ENCODE measurements at places on chromosomes 6 and 20.

DNA sequence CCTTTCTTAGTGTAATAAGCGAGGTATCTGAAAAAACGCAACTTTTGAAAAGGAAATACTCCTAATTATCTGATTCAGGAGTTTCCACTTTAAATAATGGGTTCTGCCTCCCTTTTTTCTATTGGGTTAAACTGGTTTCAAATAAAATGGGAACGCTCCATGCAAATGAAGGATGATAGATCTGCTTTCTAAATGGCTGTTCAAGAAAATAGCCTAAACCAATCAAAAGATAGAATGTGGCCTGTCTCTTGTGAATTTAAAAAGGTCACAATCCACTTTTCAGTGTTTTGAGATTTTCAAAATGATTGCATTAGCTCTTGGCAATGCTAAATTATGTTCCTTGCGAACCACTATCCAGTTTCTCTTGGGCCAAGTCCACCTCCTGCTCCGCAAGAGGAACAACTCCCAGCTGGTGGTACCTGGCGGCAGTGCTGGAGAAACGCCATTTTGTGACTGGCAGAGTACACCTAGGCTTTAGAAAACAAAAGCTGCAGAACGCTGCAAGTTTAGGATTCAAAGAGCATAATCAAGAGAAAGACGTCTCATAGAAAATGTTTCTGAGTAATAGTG is 56.7 kb downstream of the TRIM38 start:
- no peak for DNase-seq

DNA sequence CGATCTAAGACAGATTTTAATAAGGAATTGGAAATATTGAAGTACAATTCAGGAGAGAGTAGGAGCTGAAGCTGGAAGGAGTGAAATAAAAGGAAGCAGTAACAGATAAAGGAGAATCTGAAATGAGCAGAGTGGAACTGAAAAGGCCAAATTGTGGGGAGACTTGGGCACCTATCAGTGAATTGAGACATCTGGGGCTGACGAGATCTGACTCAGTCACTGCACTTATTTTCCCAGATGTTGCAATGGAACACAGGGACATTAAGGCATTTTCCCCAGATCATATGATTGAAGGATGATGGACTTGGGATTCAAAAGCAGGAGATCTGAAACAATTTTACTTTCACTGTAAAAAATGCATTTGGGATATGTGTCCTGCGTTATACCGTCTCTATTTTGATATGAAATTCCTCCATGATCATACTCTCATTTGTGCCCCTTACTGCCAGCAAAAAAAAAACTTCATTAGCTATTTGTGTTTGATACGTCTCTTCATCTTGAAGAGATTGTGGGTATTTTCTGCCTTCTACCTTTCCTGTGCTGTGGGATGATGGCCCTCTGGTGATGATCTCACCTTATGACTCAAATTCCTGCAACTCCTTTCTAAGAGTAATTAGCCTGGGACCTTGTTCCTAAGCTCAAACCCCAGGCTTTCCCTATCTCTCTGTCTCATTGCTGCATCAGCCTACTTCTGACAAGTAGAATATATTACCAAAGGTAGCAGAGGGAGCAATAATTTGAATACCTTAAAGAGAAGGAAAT is 278.5 kb upstream of the MAN1A1 start:
- DNase-seq = no peak

DNA sequence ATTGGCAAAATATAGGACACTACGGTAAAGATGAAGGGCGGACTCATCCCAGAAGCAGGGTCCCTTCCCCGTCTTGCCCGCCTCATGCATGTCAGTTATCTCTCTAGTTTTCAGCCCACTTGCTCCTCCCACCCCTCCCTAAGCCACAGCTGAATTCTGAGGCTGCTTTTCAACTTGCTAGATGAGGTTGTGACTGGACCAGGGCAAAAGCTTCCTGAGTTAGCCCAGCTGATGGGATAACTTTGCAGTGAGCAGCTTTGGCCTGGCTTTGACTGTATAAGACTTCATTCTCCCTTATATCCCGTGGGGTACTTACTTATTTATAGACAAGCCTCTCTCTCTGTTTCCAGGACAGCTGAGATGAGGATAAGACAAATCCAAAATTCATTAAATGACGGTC is 23.2 kb downstream of the GHRH start:
- DNase-seq = peak; percentile 44

DNA sequence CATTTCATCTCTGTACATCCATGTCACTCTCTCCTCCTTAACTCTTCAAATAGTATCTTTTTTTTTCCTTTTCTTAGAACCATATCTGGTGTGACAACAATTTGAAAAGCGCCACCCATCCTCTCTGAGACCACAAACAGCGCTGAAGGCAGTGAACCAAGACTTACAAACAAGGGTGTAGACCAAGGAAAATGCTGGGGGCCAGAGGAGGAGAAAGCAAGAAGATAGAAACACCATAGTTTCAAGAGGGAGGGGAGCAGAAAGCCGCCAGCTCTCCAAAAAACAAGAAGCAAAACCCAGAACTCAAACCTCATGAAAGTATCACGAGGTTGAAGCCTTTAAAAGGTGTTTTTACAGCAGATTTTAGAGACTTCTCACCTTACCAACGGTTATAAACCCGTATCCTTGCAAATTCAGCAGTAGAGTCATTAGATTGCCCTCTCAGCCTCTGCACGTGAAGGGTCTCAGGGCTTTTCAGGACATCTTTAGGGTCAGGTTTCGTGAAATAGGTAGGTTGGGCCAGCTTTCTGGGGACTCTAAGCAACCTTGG is 13.3 kb upstream of the RIPOR2 start:
- DNase-seq = no peak

DNA sequence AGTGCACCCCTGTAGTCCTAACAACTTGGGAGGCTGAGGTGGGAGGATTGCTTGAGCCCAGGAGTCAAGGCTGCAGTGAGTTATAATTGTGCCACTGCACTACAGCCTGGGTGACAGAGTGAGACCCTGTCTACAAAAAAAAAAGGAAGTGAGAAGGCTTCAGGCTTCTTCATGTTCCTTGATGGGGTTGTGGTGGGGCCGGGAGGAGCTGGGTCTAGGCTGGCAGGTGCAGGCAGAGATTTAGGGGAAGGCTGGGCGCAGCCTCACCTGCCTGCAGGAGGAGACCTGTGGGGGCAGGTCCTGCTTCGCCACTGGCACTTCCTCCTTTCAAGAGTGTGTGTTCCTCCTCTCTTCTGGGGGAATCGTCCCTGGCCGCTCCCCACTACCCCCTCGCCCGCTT is 63.9 kb downstream of the CHMP4B start:
- DNase-seq = no peak

- no peak for DNase-seq
These were observed 34.3 kb upstream of the CCN6 start for GRCh38 chr6:112019589-112019988.

DNA sequence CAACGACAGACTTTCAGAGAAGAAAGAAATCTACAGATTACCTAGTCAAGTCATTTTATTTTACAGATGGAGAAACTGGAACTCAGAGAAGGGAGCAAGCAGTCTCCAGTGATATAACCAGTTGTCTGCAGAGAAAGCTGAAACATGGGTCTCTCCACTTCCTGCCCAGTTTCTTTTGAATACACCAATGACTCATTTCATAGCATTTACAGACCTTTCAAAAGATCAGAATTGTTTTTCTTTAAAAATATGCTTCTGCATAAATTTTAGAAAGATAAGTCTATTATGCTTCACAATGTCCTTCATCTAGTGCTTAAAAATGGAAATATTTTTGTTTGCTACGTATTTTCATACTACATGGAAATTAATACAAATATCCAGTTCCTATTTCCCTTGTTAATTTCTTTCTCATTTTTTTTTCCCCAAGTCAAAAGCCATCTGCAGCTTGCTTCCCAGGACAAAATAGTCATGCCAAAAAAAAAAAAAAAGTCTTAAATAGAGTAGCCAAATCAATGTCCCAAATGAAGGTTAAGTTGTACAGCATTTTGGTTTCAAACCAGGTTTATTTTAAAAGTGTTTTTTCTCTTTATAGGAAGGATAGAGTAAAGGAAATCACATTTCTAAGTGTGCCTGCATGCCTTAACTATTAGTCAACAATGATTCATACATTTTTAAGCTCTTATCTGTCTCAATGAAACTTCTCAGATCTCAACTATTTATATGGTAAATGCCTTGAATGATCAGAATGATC is 36.9 kb downstream of the ARHGAP18 start:
- DNase-seq = no peak

GRCh38 chr6:138520463-138520862 is 21.2 kb upstream of the NHSL1 start:
- peak; percentile 8 for DNase-seq

DNA sequence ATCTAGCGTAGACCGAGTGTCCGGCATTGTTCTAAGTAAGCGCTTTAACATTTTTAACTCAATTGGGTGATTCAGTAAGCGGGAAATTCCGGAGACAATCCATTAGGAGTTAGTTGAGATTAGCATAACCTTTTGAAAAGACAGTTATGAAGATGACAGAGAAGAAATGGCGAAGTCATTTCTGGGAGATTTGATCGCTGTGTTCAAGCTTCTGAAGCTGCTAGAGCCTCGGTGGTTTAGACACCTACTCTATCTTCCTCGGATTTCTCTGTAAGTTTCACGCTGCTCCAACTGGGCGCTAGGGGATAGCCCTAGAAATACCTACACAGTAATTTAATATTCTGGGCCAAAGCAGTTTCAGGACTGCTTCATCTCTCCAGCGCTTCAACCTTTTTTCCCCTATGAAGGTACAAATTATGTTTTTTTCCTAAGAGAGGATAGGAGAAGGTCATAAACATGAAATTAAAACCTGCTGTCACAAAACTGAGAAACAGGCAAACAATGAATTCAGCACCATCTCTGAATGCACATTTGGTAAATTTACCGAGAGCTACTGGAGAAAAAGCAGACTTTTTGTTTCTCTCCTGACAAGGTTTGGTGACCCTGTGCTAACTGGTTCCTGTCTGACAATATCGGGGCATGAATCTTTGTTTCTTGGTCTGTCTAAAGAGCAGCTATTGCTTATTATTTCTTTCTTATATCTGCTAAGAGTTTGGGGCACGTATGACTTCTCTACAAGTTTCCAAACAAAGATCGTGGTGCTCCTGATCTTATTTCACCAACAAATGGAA is 22.4 kb downstream of the ZNF311 start:
- peak; percentile 86 for DNase-seq

DNA sequence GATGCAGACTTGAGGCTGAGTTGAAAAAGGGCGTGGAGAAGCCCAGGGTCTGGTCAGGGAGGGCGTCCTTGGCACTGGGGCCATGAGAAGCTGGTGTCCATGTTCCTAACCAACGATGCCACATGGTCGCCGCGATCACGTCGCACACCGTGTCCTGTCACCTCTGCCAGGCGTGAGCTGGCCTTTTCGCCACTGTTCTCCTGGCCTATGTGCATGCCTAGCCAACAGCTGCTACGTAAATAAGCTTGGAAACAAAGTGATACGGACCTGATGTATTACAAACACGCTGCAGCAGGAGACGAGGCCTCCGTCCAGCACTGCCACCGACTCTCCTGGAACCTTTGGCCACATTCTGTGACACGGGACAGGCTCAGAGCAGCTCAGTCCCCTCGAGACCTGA is 22.0 kb upstream of the KIF25 start:
- DNase-seq = peak; percentile 5

GRCh38 chr6:25872814-25873213 is 1.2 kb downstream of the SLC17A3 start:
- DNase-seq = no peak

DNA sequence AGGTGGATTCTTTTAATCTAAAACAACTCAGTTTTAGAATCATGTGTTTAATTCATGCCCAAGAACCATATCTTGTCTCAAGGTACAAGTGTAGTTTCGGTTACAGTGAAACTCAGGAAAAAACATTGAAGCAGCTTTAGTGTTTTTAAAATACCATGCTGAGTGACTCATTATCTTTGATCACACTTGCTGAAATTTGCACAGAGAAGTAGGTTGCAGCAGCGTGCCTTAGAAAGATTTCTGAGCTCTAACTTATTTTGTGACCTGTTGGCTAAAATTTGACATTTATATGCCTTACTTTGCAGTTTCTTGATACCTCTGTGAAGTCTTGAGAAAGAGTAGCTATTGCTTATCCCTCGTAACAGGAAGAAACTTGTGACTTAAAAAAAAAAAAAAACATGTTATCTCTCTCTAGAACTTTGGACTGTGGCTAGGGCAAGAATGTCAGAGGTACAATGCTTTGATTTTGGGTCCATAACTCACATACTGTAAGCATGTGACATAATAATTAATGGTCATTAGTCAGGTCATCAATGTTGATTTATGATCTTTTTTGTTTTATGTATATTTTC is 34.5 kb upstream of the FUCA2 start:
- no peak for DNase-seq

DNA sequence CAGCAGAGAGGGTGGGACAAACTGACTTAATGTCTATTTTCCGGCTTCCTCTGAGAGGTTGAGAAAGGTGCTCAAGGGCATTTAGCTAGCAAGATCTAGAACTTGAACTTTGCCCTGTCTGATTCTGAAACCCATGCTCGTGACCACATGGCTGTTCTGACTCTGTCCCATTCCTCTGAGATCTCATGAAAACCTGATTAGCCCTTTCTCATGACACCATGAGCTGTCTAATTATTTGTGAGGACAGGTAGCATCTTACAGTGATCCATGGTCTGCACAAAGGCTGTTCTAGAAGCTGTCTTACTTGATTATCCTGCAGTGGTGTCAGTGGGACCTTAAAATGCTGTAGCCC is 89.6 kb upstream of the TOX2 start:
- no peak for DNase-seq

DNA sequence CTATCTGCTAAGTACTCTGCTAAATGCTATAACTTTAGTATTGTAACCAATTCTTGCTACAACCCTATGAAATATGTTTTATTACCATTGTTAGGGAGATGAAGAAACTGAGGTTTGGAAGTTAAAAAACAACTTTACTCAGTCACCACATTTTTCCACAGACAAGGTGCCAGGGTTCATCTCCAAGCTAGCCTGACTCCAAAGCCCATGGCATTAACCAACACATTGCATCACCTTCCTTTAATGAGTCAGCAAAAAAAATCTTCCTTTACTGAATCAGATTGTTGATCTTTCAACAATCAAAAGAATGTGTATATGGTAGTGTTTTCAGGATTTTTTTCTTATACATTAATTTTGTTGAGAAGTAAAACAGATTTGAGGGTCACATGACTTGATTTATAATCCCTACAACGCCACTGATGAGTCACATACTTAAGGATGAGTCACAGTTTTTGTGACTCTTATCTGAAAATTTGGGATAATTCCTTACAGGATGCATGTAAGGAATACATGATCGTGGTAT is 41.5 kb downstream of the MAN1A1 start:
- no peak for DNase-seq

GRCh38 chr6:11011787-11012234 is 32.3 kb downstream of the ELOVL2 start:
- DNase-seq = peak; percentile 29

All from NCI-H82 (cell line).